ENCODE measurements at places on chromosomes 3 and 15. TPM values are rescaled to one million over a fixed set of nuclear protein-coding genes. Genes with fewer than 3 reads are reported as not detected.

The RHCG gene
- not detected for polyA plus RNA-seq

DNA sequence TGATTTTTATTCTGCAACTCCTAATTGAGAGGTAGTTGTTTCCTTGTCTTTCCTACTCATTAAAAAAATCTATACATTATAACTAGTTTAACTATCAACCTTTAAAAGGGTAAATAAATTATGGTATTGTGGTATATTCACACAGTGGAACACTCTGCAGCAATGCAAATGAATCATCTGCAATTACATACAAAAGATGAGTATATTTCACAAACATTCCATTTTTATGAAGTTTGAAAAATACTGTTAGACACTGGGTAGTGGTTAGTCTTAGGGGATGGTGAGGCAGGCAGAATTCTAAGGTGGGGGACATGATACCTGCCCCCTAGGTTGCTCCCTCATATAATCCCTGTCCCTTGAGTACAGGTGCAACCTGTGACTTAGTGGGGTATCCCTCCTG lies 44.0 kb upstream of the MAGI1 start:
- peak; percentile 34 for DNase-seq

DNA sequence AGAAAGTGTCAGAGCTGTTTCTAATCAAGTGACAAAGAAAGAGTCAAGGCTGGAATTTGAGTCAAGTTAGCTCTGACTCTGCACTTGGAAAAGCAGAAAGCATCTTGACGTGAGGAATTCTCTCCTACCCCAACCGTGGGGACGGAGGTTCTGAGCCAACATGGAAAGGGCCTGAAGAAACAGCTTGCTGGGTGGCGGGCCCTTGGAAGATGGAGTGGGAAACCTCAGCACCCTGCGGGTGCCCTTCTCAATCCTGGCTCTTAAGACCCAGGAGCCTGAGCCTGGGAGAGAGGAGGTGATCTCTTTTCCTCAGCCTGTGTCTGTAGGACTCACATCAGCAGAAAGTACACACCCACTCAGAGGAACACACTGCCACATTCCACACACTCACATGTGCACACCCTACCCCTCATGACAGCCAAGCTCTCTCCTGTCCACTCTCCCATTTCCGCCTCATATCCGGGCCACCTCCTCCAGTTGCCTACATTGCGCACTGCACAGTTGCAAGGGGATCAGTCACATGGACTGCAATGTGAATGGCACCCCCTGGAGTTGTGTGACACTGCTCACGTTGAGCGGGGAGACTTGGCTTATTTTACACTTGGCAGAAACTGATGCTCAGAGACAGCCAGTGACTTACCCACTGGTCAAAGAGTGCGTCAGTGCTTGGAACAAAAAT lies 101.5 kb upstream of the SLC6A6 start:
- peak; percentile 79 for DNase-seq

GRCh38 chr3:195238586-195239118 lies 32.3 kb downstream of the XXYLT1 start:
- peak; percentile 46 for DNase-seq

DNA sequence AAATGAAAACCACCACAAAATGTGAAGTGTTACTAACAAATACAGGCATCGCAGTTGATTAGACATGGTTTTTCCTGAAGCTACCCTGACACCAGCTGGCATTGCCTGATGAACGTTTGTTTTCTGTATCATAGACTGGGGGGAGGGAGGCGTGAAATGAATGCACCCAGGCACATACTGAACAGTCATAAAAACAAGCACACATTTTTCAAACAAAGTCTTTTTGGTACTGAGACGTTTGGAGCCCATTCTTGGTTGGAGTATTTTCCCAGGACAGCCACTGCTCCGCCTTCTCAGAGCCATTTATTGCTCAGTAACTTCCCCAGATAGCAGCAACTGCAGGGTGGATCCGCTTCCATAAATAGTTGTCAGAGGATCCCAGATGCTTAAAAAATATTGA lies 52.4 kb downstream of the KLF13 start:
- no peak for DNase-seq

GRCh38 chr3:151276038-151276686 lies 2.2 kb downstream of the P2RY14 start:
- no peak for DNase-seq

- peak; percentile 91 for DNase-seq
Measured at GRCh38 chr3:99846477-99847160, 29.0 kb downstream of the CMSS1 start.
